ENCODE measurements at places on chromosomes 5 and 9.

- DNase-seq: peak; percentile 5
Observed at GRCh38 chr5:6632324-6632887, 438 bp downstream of the NSUN2 start.

GRCh38 chr5:116923344-116923743, 348.7 kb upstream of the SEMA6A start:
- no peak for DNase-seq

GRCh38 chr5:117792476-117792875, 1195.9 kb downstream of the DTWD2 start:
- no peak for DNase-seq

GRCh38 chr9:10605388-10605787, 7.4 kb downstream of the PTPRD start:
- no peak for DNase-seq

DNA sequence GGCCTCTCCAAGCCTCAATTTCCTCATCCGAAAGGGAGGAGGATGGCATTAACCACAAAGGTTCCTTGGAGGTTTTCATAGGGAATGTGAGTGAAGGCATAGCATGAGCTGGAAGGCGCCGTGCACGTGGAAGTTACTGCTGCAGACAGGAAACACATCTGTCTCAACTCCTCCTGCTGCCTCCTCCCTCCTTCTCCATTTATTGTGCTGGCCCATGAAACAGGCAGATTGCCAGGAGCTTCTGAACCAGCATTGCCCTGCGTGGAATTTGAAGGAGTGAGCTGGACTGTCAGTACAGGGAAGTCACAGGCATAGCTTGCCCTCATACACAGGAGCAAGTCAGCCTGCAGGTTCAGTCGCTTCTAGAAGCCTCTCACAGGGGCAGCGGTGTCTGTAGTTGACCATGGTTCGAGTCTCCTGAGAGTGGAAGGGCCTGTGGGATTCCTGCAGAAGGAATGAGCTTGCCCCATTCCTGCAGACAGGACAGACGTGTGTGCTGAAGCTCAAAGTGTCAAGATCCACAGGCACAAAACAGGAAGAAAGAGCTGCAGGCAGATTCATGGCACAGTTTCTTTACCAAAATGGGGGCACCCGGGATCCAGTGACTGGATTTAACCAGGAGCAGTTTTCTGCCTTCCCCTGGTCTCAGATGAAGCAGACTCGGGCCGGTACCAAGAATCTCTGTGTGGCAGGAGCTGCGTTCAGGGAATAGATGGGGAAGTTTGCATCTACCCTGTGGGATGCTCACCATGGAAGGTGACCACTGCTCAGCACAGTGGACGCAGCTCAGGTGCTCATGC, 48.7 kb upstream of the CTSL start:
- no peak for DNase-seq

DNA sequence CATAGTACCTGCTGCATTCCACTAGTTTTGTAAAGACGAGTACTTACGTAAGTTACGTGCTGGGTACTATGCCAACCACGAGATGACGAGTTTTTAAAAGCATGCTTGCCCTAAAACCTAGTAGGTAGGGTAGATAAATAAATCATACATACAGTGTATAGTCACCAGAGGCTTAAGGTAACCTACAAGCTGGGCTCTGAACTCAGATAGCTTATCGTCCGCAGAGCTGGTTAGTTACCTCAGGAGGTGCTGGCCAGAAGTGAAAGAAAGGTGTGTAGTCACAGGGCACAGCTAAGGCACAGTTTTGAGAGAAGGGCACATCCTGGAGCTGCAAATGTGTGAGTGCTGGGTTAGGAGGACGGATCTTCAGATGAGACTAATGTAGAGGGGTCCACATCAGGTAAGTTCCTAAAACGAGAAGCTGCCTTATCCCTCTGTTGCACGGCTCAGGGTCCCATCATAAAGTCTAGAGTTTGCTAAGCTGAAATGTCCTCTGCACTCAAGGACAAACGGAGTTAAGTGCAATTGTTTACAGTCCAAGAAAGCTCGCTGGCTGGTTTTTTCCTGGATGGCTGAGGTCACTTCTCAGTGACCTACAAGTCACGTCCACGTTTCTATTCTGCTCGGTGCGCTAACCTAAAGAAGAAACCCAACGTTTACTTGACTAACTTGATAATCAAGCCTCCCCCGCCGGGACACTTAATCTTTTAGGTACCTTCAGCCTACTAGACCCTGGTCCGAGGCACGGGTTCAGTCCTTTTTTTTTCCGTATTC, 1.1 kb upstream of the SNX24 start:
- no peak for DNase-seq

DNA sequence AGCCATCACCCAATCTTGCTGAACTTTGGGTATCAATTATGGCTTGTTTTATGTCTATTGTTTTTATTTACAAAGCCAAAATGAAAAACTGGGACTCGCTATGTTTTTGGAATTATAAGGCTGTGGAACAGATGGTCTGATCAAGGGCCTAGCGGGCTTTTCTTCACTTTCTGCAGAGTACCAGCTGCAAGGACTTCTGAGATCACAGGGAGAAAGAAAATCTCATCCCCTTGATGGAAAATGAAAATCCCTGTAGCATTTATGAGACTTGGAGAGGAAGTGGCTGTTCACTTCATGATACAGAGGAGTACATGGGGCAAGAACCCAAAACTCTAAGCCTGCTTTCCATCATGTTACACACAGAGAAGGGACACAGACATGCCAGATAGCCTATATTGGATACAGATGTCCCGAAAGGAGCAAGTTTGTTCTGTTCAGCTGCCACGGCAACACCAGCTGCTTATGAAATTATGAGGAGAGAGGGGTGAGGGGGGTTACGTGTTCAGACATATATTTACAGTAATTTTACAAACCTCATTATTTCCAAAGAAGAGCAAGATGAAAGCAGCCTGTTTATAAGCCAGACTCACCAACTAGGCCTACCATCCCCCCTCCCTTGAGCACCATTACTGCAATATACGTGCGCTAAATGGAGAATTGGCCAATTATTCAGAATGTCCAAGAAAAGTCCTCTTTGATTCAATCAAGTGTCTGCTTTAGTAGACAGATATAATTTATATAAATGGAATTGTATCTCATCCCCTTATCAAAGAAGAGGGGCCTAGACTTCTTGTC, 220.0 kb downstream of the MARCHF11 start:
- no peak for DNase-seq

- DNase-seq: no peak
Observed at GRCh38 chr5:159155960-159156359, 53.4 kb downstream of the RNF145 start.

GRCh38 chr5:109668668-109669422, 20.9 kb upstream of the MAN2A1 start:
- DNase-seq: no peak

- DNase-seq: no peak
Observed at GRCh38 chr5:159469496-159470372, 139.4 kb upstream of the IL12B start.

DNA sequence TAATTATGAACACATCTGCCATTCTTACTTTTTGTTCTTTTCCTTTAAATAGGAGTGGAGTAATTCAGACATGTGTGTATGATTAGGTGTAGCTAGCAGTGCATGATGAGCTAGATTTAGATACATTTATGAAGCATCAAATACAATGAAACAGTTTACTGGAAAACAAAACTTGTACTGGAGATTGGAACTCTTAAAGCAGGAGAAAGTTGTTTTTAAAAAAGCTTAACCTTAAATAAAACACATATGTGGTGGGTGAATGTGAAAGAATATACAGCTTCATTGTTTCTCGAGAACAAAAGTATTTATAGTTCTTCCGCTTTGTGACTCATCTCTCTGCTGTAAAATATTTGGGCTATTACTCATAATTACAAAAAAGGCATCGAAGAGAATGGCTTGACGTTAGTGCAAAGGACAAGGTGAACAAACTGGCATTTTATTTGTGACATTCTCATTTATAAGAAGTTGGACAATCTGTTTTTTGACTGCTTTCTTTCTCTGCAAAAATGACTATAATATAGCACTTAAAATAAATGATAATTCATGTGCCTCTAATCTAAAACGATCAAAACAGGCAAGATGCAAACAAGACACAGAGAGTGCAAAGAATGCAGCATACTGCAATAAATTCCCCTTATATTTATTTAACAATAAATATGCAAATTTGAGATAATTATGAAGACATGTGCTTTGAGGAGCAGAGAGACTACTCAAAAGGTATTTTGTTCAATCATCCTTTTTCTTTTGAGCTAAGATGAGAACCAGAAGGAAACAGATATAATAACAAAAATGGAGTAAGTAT, 478.8 kb downstream of the CETN3 start:
- DNase-seq: no peak

- DNase-seq: no peak
Observed at GRCh38 chr5:108028412-108028811, 353.5 kb downstream of the FBXL17 start.

DNA sequence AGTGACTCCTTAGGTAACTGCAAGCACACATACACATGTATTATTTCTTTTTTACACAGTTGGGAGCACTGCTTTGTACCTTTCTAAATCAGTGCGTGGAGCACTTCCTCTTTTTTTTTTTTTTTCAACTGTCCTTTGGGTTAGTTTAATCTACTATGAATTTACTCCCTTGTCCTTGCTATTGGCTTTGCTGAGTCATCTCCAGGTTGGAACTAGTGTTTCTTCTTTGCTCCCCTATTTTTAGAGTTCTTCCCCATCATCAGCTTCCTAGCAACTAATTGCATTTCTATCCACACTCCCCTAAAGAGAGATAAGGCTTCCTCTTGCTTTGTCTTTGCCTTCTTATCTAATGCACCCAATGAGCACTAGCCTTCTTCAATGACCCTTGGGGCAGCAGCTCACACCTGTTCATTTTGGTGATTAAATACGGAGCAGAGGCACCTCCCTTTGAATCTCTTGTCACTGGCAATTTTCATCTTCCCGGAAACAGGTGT, 24.3 kb downstream of the S100Z start:
- no peak for DNase-seq

GRCh38 chr5:178230879-178231538, 1.6 kb downstream of the PHYKPL start:
- DNase-seq: no peak

- no peak for DNase-seq
Observed at GRCh38 chr5:112534067-112534583, 115.0 kb upstream of the EPB41L4A start.

- no peak for DNase-seq
Observed at GRCh38 chr5:79257314-79257713, 21.4 kb downstream of the JMY start.

- no peak for DNase-seq
Observed at GRCh38 chr9:26181836-26182235, 503.6 kb upstream of the TUSC1 start.

DNA sequence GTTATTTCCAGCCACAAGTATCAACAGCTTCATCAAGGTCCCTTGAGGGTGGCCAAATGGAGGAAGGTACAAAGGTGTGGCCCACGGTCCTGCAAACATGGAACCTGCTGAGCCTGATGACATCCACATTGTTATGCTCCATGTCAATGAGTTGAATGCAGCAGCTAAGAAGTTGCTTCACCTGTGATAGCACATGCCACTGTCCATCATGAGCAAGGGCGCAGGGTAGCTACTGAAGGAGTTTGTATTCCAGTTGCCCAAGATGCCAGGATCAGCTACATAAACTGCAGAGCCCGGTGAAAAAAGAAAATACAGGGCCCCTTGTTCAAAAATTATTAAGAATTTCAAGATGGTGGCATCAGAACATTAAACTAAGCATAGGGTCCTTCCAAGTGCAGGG, 24.2 kb downstream of the LSM11 start:
- DNase-seq: no peak

- DNase-seq: no peak
Observed at GRCh38 chr9:23307731-23308513, 518.1 kb downstream of the ELAVL2 start.

DNA sequence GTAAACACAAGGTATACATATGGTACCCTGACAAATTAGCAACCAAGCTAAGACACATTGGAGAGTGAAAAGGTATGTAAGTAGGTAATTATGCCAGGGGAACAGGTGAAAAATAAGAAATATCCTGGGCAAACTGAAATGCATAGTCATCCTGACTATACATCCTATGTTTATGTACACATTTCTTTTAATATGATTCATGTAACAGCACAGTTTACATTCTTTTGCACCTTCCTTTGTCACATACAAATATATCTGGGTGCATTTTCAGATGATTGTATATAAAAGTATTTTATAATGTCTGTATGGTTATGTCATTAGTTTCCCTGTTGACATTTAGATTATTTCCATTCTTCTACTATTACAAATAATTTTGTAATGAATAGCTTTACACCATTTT, 1146.9 kb downstream of the EFNA5 start:
- no peak for DNase-seq

- no peak for DNase-seq
Observed at GRCh38 chr9:36854034-36854433, 180.0 kb downstream of the PAX5 start.

DNA sequence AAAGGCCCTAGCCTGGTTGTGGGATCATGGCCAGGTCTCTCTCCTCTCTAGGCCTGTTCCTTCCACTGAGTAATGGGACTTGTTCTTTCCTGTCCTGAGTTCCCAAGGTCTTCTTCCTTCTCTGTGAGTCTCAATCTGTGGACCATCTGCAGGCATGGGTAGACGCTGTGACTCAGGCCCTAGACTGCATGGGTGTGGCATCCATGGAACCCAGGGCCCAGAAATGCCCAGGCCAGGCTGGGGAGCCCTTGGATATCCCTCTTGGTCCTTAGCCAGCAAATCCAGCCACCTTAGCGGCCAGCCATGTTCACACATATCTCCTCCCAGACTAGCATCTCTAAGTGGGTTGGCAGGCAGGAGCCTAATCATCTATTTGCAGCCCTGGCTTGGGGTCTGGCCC, 2.3 kb upstream of the ACSL6 start:
- no peak for DNase-seq

GRCh38 chr5:21145376-21145775, 1157.4 kb upstream of the CDH18 start:
- no peak for DNase-seq

DNA sequence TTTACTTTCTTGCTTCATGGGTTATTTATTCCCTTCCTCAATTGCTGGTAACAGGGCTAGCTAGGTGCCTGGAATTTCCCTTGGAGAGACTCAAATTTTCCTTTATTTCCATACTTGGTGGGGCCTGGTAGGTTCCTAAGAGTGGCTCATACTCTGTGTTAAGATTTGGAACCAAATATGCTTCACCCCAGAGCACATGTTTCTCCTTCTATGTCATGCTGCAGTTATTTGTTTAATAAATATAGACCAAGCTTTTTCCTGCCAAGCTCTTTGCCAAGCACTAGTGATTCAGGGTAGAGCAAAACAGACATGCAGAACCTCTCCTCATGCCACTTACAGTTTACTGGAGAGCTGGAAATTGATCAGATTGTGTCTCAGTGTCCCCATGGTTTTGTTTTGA, 290.3 kb upstream of the SGCD start:
- DNase-seq: no peak

DNA sequence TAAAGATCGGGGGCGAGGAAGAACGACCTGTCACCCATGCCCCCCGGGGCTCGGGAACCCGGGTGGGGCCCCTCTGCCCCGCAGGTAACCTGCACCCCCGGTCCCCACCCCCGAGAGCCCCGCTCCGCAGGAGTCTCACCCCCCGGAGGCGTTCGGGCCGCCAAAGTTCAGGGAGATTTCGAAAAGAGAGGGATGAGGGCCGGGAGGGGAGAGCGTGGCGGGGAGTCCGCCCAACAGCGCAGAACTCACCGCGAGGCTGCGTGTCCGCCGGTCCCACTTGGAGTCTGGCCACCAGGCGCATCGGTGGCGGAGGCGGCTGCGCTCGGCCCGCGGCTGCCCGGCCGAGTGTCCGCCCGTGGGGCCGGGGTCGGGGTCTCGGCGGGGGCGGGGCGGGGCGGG, at the start of gene PHF19:
PHF19 (minus strand) TSS at position 347 of the 399 bp plus-strand sequence. CDS start 2,447 bp downstream, outside the sequence.
- no peak for DNase-seq

- DNase-seq: no peak
Observed at GRCh38 chr5:95445995-95446394, 54.8 kb downstream of the FAM81B start.

- DNase-seq: no peak
Observed at GRCh38 chr5:59768152-59769040, 125.1 kb downstream of the PDE4D start.

Measured in stimulated activated CD8-positive, alpha-beta memory T cell treated with anti-CD3 and anti-CD28 coated beads, Interleukin-7, amount 100 ng/mL, for 24 hours (primary cell).